ENCODE measurements at places on chromosomes 7 and 10.

- DNase-seq: no peak
These were observed 2.9 kb upstream of the AKR1C8 start for GRCh38 chr10:5187867-5188266.

GRCh38 chr10:72344932-72345331 is 9.8 kb downstream of the DNAJB12 start:
- DNase-seq: no peak

GRCh38 chr10:28935061-28935460 is 257.7 kb downstream of the BAMBI start:
- no peak for DNase-seq

DNA sequence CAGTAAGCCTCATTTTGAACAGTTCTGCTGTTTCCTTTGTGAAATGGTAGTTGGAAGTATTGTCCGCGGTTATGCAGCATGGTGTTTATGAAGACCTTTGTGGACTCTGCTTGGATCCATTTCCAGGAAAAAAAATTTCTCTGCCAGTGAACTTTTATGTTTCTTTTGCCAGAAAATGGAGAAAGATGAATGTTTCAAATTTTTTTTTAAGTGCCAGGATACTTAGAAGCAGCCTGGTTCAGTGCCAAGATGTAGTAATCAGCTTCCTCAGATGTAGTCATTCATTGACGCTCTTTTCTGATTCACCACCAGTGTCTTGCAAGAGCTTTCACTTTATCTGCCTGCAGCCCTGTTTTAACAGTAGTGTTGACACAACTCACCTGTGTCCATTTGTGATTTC is 258.2 kb downstream of the SDK1 start:
- no peak for DNase-seq

GRCh38 chr7:115559877-115560276 is 470.7 kb downstream of the TFEC start:
- DNase-seq: no peak

- no peak for DNase-seq
These were observed 47.3 kb downstream of the TFPI2 start for GRCh38 chr7:93843260-93843659.

Data from anterior cingulate cortex (tissue), 58 donors.